ENCODE measurements at places on chromosomes 1 and 21.

DNA sequence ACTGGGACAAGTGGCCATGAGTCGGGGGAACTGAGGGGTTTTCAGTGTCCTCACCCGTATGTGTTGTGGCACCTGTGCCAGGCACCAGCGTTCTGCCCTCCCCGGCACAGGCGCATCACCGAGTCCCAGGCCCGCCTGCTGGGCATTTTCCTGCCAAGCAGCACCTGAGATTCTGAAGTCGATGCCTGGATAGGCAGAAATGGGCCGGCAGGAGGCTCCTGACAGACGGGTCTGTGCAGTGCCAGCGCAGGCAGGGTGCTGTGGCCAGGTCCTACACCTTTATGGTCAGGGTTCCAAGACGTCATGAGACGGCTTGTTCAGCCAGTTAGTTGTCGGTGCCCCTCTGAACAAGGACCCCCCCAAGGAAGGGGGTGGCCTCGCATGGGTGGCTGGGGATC, 10.6 kb downstream of the FAAP20 start:
- no peak for DNase-seq

DNA sequence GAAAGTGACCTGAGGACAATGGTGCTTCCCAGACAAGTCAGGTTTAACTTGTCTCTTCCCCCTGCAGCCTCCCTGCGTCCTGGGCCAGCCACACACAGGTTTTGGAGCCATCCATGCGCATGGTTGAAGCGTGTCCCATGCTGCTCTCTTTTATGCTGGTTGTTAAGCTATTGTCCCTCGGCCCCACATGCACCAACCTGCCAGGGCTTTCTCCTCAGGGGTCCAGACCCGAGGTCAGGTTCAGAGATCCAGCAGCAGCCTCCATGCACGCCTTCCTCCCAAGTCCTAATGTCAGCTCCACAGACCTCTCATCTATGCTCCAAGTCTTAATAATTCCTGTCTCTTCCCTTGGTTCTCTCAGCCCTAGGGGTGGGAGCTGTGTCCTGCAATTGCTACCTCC, 1.6 kb downstream of the ABCA4 start:
- no peak for DNase-seq

DNA sequence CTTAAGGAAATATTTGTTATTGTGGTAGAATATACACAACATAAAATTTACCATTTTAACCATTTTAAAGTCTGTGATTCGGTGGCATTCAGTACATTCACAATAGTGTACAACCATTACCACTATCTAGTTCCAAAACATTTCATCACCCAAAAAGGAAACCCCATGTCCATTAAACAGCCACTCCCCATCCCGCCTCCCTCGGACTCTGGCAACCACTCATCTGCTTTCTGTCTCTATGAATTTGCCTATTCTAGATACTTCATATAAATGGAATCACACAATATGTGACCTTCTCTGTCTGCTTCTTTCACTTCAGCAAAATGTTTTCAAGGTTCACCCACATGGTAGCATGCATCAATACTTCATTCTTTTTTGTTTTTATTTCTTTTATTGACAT, 51.3 kb downstream of the PTP4A2 start:
- no peak for DNase-seq

DNA sequence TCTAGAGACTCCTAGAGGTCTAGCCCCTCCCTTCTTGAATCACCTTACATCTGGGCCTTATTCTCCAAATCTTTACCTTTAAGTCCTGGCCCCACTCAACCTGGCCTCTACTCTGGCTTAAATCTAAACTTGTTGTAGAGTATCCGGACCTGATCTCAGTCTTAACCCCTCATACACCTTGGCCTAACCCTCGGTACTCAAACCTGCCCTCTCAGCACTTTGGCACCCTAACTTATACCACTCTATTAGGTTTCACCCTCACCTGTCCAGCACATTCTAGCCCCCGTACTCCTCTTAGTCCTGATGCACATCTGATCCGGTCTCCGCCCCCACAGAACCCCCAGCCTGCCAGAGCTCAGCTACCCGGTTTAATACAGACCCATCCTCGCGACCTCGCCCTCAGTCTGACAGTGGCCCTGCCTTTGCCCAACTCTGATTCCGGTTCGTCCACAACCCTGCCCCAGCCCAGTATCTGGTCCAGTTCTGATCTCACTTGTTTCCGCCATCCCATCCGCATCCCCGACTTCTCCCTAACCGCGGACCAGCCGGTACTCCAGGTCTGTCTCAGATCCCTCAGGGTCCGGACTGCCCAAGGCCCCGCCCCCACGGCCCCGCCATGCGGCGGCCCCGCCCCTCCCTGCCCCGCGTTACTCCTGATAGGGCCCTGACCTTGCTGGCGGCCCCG, 1.5 kb downstream of the TRIM62 start:
- DNase-seq, result peak; percentile 50

GRCh38 chr1:54301497-54301896, 101.5 kb downstream of the MRPL37 start:
- no peak for DNase-seq

DNA sequence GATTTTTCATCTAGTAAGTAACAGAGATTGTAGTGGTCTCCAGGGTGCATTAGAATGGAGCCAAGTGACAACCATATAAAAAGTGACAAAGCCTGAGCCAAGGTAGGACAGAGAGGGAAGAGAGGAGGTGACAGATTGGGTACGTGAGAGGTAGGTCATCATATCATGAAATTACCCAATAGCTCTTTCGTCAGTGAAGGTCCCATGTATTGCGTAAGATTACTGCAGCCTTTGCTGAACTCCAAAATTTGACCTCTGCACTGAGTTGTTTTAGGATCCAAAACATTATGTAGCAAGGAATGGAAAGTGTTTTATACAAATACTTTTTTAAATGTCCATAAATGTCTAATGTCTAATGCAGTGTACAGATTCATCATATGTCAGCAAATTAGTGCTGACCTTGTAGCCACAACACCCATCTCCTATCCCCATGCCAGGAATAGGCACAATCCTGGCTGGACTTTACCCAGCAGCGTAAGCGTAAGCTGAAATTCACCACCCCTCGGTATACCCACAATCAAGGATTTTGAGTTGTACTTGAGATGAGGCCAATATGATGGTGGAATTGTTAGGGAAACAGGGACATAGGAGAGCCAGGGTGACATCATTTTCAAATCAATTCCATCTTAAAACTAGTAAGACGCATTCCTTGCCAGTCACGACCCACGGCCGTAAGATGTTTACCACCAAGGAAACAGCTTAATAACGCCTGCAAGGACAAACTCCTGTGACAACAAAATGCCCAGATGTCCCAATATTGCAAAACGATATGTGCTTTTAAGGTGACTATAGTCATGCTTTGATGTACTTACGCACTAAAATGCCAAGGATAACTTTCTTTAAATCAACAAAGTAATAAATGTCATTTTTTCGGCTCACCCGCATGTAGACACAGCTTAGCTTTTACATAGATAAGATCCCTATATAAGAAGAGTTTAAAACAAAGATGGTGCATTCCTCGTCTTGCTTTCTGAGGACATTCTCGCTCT, 38.1 kb upstream of the GREM2 start:
- no peak for DNase-seq

- no peak for DNase-seq
These were observed 191.6 kb downstream of the PTPRC start for GRCh38 chr1:198830412-198830811.

DNA sequence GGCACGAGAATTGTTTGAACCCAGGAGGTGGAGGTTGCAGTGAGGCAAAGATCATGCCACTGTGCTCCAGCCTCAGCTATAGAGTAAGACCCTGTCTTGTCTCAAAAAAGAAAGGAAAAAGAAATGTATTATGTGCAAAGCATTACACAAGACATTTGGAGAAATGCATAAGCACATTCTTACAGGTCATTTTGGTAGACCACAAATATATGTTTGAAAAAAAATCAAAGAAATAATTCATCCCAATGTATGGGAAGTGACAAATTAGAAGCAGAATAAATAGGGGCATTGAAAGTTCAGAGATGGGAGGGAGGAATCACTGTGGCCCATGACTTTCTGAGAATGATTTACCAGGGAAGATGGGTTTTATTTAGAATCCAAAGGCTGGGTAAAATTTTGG, 283.5 kb upstream of the ADAMTS5 start:
- DNase-seq, result no peak

DNA sequence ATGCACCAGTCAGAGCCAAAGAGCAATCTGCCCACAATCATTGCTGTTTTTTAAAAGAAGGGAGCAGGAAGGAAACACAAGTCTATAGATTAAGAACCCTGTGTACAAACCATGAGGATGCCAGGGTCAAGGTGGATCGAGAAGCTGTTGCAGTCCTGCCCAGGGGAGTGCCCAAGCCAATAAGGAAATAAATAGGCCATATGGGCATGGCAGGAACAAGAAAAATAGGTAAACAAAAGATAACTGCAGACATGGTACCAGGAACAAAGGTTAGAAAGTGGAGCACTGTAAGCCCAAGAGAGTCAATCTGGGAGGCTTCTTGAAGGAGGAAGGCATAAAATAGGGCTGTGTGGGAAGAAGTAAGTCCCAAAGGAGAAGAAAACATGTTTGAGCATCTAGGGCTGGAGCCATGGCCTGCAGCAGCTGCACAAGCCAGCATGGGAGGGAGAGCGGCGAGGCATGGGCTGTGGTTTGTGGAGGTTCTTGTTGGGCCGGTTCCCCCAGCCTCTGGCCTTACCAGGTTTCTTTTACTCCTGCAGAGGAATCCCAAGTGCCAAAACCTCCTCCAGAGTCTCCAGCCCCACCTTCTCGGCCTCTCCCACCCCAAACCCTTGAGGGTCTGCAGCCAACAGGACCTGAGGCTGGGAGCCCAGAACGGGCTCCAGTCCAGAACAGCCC, 13.6 kb downstream of the INAVA start:
- DNase-seq, result no peak

- DNase-seq, result no peak
These were observed 317.2 kb upstream of the NFIA start for GRCh38 chr1:60765204-60765603.

DNA sequence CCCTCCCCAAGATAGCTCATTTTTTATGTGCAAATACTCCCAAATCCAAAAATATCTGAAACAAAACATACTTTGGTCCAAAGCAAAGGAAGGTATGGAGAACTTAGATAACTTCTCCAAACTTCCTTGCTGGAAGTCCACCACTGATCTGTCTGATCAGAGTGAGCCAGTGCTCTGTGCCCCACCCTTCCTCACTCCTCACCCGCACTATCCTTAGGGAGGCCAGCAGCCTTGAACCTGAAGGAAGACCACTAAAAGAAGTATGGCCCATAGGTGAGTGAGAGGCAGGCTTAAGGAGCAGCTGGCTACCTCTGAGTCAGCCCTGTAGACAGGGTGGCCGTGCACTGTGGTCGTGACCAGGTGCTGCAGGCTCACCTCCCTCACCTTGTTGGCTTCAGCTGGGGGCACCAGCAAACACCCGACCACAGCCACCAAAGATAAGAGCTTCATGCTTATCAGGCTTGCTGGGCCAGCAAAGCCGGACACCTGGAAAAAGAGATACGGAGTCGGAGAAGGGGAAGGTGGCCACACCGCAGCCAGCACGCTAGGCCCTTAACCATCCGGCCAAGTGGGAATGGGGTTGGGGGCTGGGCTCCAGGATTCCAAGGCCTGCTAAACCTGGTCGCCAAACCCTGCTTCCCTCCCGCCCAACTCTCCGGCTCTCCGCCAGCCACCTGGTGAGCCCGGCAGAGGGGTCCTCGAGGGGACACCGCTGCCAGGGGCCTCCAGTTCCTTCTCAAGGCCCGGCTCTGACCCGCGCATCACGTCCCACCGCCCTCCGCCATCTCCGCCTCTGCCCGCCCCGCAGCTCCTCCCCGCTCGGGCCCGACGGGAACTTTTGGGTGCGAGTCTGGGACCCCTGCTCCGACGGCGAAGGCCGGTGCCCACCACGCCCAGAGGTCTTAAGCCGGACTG, 543 bp downstream of the TMEM9 start:
- DNase-seq, result no peak

- no peak for DNase-seq
These were observed 1.0 kb downstream of the PDXK start for GRCh38 chr21:43719748-43720538.

GRCh38 chr1:22231995-22232690, 89.2 kb upstream of the WNT4 start:
- no peak for DNase-seq

GRCh38 chr1:58927041-58927721, 143.3 kb upstream of the JUN start:
- no peak for DNase-seq

GRCh38 chr21:45726438-45726837, 82.9 kb downstream of the PCBP3 start:
- DNase-seq, result no peak

- DNase-seq, result no peak
These were observed 100.2 kb downstream of the SIPA1L2 start for GRCh38 chr1:232529747-232530146.

DNA sequence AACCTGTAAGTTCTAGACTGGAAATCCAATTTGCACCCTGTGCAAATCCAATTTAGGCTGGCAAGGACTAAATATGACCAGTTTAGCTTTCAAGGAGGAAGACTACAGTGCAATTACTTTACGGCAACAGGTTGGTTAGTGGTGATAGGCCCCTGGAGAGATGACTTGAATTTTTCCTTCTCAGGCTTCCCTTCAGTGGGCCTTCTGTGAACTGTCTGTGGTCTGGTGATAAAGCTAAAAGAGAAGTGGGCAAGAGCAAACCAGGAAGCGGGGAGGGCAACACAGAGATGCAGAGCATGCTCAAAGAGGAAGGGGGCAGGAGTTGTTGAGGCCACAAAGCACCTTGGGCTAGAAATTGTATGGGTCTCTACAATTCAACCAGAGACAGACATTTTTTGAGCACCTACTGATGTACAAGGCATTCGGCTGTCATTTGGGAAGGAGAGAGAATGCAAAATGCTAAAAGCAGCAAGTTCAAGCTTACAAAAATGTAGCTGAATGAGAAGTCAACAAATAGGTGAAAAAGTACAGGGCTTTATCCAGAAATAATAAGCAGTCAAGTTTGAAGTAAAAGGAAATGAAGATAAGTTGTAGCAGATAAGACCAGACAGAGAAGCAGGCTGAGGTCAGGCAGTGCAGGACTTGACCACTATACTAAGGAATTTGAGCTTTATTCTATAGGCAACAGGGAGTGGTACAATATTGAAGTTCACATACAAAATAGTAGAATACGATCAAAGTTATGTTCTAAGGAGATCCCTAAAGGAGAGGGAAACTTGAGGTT, 23.9 kb downstream of the INPP5B start:
- DNase-seq, result no peak

DNA sequence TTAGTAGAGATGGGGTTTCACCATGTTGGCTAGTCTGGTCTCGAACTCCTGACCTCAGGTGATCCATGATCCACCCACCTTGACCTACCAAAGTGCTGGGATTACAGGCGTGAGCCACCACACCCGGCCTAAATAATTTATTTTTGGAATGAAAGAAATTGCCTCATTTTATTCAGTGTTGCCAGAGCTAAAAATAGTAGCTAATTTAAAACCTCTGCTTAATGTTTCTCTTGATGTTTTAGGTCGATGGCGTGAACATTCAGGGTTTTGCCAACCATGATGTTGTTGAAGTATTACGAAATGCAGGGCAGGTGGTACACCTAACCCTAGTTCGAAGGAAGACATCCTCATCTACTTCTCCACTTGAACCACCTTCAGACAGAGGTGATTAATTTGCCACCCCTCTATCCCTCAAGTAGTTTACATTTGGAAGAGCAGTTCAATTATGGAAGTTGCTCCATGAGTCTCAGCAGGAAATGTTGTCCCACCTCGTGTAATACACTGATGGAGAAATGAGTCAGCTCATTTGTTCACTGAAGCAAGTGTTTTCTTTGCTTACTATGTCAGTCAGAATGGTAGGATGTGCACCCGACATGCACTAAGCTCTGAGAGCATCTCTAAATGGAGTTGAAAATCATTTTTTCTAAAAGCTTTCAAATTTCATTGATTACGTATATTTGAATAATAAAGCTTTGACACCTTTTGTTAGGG, 54.9 kb downstream of the PATJ start:
- no peak for DNase-seq

- DNase-seq, result no peak
These were observed 2.0 kb downstream of the SERINC2 start for GRCh38 chr1:31414980-31415370.

GRCh38 chr1:14790982-14791381, 192.5 kb downstream of the KAZN start:
- no peak for DNase-seq
